ENCODE measurements at places on chromosomes 5 and 9. TPM values are rescaled to one million over a fixed set of nuclear protein-coding genes. Genes with fewer than 3 reads are reported as not detected.

The NKD2 gene
- total RNA-seq: 0.38 TPM

The DNLZ gene
- total RNA-seq: 25.8 TPM

The C5orf52 gene
- not detected for total RNA-seq

DNA sequence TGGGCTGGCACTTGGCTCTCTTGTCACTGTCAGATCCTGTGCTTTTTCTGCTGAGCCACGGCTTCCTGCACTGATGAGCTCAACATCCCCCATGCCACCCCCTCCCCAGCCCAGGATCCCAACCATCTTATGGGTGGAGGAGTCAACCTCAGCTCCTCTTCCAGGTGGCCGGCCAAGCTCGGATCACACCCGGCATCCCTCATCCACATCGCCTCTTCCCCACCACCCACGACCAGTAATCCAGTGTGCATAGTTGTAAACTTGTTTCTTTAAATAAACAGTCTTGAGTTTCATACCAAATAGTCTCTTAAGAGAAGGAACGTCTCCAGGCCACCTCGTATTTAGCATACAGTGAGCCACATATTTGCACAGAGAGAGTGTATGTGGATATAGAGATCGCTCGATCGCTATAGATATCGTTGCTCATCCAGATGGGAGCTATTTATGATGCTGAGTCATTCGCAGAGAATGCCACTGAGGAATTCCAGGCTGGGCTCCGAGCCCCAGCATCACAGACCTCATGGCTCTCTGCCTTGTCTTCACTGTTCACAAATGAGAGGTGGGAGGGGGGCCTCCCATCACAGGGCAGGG is 61.8 kb upstream of the CPLX2 start:
- no peak for DNase-seq
- H3K36me3 ChIP-seq: no peaks in the 10 kb centered on the region
- H3K27me3 ChIP-seq: peaks cover 30% of the 10 kb centered on the region
- no peak overlapping the region for H3K4me3 ChIP-seq
- no peaks in the 10 kb centered on the region for H3K4me1 ChIP-seq

- H3K4me1 ChIP-seq: peaks cover 50% of the 10 kb centered on the region
- H3K4me3 ChIP-seq: no peak overlapping the region
- H3K27ac ChIP-seq: no peak overlapping the region
- peaks cover 42% of the 10 kb centered on the region for H3K36me3 ChIP-seq
These were observed 19.4 kb downstream of the ABO start for GRCh38 chr9:133255371-133256135.

DNA sequence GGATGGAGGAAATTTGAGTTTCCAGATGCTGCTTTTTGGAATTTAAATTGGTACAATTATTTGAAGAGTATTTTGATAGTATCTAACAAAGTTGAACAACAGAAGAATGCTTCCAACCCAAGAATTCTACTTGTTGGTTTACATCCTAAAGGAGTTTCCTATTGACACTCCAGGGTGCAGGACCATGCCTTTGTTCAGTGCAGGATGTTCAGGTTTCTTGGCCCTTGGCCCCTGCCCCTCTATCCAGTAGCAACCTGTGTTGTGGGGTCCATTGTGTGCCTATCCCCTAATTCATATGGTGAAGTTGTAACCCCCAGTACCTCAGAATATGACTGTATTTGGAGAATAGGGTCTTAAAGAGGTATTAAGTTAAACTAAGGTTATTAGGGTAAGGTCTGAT is 750.0 kb upstream of the ZNF608 start:
- no peaks in the 10 kb centered on the region for H3K27me3 ChIP-seq
- H3K4me1 ChIP-seq: no peaks in the 10 kb centered on the region
- no peaks in the 10 kb centered on the region for H3K36me3 ChIP-seq
- DNase-seq: no peak
- no peak overlapping the region for H3K4me3 ChIP-seq

DNA sequence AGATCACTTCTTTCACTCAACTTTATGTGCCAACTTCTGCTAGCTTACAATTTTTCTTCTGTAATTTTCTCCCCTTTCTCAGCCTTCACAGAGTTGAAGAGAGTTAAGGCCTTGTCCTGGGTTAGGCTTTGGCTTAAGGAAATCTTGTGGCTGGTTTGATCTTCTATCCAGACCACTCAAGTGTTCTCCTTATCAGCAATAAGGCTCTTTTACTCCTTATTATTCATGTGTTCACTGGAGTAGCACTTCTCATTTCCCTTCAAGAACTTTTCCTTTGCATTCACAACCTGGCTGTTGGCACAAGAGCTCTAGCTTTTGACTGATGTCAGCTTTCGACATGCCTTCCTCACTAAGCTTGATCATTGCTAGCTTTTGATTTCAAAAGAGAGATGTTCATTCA is 86.9 kb upstream of the ALDH1B1 start:
- no peak overlapping the region for H3K4me3 ChIP-seq
- no peaks in the 10 kb centered on the region for H3K36me3 ChIP-seq
- H3K27me3 ChIP-seq: peaks cover 3% of the 10 kb centered on the region
- no peak for DNase-seq
- no peak overlapping the region for H3K27ac ChIP-seq

GRCh38 chr5:134242146-134242545 is 16.3 kb upstream of the PPP2CA start:
- no peak for DNase-seq
- no peaks in the 10 kb centered on the region for H3K36me3 ChIP-seq
- no peaks in the 10 kb centered on the region for H3K4me1 ChIP-seq
- H3K27ac ChIP-seq: no peak overlapping the region
- H3K4me3 ChIP-seq: no peak overlapping the region

- H3K36me3 ChIP-seq: no peaks in the 10 kb centered on the region
- H3K4me1 ChIP-seq: no peaks in the 10 kb centered on the region
- no peak overlapping the region for H3K4me3 ChIP-seq
- no peak for DNase-seq
- no peak overlapping the region for H3K27ac ChIP-seq
These were observed 498.8 kb downstream of the KIF4B start for GRCh38 chr5:155512329-155512728.

DNA sequence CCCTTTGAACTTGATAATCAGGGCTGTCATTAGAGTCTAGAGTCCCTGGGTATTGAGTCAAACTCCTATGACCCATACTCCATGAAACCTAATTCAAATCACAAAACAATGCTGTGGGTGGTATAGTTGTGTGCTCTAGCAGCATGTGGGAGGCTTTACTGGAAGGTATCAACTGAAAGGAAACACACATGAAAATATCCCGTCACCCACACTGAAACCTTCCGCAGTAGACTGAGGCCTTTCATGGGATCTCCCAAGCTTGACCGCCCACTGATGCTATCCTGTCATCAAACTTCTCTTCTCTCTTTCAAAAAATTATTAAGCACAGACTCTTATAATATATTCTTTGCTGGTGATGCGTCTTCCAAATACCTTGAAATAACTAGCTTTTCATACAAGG is 569.1 kb upstream of the MEF2C start:
- no peaks in the 10 kb centered on the region for H3K4me1 ChIP-seq
- no peaks in the 10 kb centered on the region for H3K36me3 ChIP-seq
- no peak overlapping the region for H3K27ac ChIP-seq
- H3K27me3 ChIP-seq: no peaks in the 10 kb centered on the region
- no peak overlapping the region for H3K4me3 ChIP-seq

- no peaks in the 10 kb centered on the region for H3K27me3 ChIP-seq
- DNase-seq: no peak
- no peaks in the 10 kb centered on the region for H3K36me3 ChIP-seq
- no peak overlapping the region for H3K4me3 ChIP-seq
These were observed 49.9 kb downstream of the ZFAND5 start for GRCh38 chr9:72315089-72315509.

- H3K36me3 ChIP-seq: no peaks in the 10 kb centered on the region
- H3K4me1 ChIP-seq: no peaks in the 10 kb centered on the region
- no peak for DNase-seq
- no peak overlapping the region for H3K27ac ChIP-seq
- no peaks in the 10 kb centered on the region for H3K27me3 ChIP-seq
These were observed 1577.3 kb upstream of the C9orf72 start for GRCh38 chr9:29150606-29151005.

- H3K27ac ChIP-seq: no peak overlapping the region
- H3K4me3 ChIP-seq: no peak overlapping the region
- H3K36me3 ChIP-seq: no peaks in the 10 kb centered on the region
- H3K4me1 ChIP-seq: no peaks in the 10 kb centered on the region
- no peak for DNase-seq
These were observed 20.4 kb downstream of the FOXE1 start for GRCh38 chr9:97873425-97873824.

Data from K562 (cell line).